ENCODE measurements at places on chromosomes 4 and X.

- no peak for DNase-seq
These were observed 20.5 kb upstream of the TRIM61 start for GRCh38 chr4:164997941-164998340.

- no peak for DNase-seq
These were observed 124.6 kb upstream of the ANXA3 start for GRCh38 chr4:78426972-78427371.

- DNase-seq: no peak
These were observed 68.8 kb downstream of the FAM47C start for GRCh38 chrX:37076983-37077382.

- DNase-seq: no peak
These were observed 97.2 kb downstream of the CPZ start for GRCh38 chr4:8689741-8690140.

DNA sequence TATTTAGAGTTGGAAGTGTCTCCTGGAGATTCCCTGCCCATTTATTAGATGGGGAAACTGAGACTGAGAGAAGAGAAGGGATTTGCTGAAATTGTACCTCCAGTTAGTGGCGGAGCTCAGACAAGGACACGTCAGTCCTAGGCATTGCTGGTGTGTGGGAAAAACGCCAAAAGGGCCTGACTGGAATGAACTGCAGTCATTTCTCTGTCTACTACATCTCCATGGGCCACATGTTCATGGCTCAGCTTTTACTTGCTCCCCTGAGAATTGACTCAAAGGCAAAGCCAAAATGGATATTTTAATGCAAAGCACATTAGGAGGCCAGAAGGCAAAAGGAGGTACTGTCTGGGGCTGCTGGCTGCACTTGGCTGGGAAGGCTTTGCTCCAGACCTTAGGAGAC, 3.9 kb downstream of the TFDP3 start:
- no peak for DNase-seq

DNA sequence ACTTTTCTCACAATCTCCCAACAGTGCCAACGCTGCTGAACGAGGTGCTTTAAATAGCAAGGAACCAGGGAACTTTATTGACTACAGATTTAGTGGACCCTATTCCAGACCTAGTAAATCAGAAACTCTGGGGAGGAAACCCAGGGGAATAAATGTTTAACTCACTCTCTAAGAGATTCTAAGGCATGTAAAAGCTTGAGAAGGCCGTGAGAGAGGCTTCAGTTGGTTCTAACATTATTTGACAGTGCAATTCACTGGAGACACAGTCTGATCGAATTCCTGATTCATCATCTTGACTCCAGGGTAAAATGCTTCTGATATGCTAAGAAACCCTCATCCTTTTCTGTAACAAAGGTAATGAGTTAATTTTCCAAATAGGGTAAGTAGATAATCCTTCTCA, 494.4 kb downstream of the KCNIP4 start:
- no peak for DNase-seq

DNA sequence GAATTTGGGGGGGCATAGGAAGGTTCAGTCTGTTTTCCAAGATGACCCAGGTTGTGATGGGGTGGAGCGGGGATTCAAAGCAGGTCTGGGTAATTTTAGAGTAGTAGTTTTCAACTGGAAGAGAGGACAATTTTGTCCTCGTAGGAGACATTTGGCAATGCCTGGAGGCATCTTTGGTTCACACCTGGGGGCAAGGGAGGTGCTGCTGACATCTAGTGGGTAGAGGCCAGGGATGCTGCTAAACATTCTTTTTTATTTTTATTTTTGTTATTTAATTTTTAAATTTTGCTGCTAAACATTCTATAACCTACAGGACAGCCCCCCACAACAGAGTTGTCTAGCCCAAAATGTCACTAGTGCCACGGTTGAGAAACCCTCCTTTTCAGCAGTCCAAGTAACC, 1.9 kb downstream of the RAB9A start:
- no peak for DNase-seq

DNA sequence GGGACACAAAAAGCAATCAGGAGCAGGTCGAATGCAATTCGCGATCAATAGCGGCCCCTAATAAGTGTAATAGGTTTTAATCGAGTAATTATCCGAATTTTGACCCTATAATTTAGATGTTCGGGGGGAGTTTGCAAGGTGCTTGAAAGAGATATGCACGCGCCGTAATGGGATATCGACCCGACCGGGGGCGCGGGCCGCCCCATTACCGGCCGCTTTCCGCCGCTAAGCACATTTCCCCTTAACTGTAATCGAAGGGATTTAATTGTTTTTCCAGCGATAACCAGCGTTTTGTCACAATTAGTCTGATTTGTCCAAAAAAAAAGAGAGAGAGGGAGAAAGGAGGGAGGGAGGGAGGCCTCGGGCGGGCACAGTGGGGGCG, 997 bp downstream of the NKX1-1 start:
- no peak for DNase-seq

GRCh38 chr4:138992676-138993075, 22.9 kb upstream of the NOCT start:
- DNase-seq: no peak

DNA sequence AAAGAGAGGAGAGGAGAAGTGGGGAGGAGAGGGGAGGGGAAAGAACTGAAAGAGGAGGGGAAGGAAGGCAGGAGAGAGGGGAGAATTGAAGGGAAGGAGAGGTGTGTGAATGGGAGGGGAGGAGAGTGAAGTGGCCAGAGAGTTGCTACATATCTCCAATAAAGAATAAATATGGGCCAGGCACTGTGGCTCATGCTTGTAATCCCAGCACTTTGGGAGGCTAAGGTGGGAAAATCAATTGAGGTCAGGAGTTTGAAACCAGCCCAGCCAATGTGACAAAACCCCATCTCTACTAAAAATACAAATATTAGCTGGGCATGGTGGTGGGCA, 482.4 kb downstream of the NAF1 start:
- DNase-seq: no peak

DNA sequence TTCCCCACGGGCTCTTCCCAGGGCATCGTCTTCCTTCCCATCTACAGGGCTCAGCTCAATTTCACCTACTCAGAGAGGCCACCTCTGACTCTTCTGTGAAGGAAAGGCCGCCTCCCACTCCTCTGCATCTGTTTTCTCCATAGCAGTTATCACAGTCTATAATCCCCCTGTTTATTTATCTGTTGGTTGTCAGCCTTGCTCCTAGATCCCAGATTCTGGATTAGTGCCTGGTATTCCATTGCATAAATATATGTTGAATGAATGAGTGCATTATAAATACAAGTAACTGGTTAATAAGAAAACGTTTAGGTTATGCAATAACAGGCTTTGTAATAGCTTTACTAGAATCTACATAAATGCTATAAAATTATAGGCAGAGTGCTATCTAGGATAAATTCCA, 52.9 kb downstream of the NSG1 start:
- DNase-seq: no peak

DNA sequence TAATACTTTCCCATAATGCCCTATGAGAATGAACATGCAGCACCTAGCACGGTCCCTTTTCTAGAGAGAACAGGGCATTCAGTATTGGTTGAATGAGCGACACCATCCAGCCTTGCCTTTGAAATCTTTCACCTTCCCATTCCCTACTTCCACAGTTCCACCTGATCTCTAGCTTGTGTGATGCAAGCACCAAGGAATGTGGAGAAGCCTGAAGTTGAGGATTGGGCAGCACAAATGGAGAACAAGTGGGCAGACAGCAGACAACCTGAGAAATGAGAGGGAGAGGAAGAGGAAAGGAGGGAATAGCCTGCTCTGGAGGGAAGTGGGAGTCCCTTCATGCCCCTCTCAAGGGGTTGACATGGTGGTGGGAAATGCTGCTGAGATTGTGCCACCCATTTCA, 365.1 kb upstream of the CXorf51A start:
- no peak for DNase-seq

All from activated T-helper 1 cell treated with anti-CD3 and anti-CD28 coated beads, Interleukin-2, amount 50 U/mL, for 16 hours (primary cell).